ENCODE measurements at places on chromosomes 7 and 10.

- DNase-seq = no peak
Measured at GRCh38 chr10:30974773-30975415, 56.8 kb downstream of the ZNF438 start.

DNA sequence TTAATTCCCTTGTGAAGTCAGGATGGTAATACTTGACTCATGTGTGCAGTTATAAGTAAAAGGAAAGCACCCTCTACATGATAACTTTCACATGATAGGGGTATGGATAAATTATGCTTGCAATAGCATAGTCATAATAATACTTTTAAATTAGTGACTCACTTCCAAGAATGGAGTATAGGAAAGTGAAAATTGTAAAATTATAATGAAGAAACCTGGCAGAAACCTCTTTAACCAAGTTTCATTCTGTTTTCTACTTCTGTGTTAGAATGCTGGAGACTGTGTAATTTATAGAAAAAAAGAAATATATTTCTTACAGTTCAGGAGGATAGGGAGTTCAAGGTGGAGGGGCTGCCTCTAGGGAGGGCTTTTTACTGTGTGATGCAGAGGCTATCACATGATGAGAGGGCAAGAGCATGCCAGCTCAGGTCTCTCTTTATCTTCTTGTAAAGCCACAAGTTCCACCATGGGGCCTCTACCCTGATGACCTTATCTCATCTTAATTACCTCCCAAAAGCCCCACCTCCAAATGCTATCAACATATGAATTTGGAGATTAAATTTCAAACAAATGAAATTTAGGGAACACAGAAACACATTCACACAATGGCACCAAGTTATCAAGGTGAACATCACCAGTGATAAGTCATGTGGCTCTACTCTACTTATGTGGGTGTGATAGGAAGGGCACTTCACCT is 43.2 kb downstream of the HDAC9 start:
- no peak for DNase-seq

DNA sequence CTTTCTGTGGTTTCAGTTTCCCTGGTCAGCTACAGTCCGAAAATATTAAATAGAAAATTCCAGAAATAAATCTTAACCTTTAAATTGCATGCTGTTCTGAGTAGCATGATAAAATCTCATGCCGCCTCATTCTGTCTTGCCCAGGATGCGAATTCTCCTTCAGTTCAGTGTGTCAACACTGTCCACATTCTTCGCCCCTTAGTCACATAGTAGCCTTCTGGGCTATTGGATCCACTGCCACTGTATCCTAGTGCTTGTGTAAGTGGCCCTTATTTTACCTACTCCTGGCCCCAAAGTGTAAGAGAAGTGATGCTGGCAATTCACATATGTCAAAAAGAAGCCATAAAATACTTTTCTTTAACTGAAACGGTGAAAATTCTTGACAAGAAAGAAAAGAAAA is 129.6 kb downstream of the ZWINT start:
- no peak for DNase-seq

DNA sequence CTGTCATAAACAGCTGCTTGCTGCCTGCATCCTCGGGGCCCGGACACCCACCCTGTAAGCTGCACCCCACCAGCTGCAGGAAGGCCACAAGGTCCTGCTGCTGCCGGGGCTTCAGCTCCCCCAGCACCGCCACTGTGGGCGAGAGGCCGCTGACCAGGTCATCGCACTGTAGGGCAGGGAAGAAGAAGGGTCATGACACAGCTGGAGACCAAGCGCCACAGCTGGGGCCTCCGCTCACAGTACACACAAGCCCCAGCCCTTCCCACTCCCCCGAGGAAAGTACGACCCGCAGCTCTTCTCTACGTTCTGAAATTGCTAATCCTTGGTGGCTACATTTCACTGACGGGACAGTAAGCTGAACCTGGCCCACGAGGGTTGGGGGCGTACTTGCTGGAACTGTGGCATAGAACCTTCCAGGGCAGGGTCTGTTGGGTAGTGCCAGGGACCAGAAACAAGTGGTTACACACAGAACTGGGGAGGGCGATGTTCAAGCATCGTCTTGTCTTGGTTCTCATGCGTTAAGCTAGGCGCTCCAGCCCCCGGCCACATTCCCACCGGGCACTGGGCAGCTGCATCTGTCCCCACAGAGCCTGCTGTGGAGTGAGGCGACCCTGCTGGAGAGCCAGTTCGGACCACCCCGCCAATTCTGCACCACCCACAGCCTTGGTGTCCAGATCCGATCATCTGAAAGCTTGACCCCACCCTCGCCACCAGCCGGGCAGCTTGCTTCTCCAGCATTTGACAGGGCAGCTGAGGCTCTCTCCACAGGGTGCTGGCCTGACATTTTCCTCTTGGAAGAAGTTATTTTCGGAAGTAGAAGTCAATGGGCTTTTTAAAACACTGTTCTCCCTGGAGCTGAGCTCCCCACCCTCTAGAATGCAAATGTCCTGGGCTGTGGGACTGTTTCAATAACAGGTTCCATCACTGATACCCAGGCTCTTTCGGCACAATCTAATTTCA is 50.8 kb downstream of the GSDME start:
- DNase-seq = no peak

DNA sequence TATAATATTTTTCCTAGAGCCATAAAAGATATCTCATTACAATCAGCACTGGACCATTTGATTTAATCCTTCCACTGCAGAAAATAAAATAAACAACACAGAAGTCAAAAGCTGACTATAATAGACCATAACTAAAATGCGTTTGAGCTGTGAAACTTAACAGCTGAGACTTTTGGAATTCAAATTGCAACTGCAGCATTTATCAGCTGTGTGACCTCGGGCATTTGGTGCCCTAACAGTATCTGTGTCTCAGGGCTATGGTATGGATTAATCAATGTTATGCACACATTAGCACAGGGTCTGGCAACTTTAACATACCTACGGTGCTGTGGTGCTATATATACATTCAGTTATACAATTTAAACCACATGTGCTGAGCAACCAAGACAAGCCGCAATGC is 160.1 kb downstream of the COL28A1 start:
- no peak for DNase-seq

GRCh38 chr10:132101529-132101928 is 35.8 kb downstream of the JAKMIP3 start:
- no peak for DNase-seq

Data from GM04504 (cell line).